ENCODE measurements at places on chromosomes 1 and 21. TPM values are rescaled to one million over a fixed set of nuclear protein-coding genes. Genes with fewer than 3 reads are reported as not detected.

DNA sequence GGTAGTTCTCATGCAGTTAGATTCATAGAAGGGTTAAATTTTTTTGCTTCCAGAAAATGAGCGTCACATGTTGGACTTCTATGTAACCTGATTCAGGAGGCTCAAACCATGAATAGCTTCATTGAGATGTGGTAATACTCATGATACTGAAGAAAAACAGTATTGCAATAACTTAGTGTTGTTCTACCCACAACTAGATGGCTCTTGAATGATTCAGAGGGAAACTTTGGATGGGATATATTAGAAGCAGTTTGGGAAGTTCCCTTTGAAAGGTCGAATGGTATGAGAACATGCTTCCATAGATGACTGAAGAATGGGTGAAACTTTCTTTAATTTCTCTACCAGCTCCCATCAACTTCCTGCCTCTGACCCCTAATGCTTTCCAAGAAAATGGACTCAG lies 211.7 kb upstream of the PTGFR start:
- DNase-seq = no peak

- no peak for DNase-seq
Measured at GRCh38 chr1:94309216-94309615, 71.8 kb upstream of the ARHGAP29 start.

The PGLYRP3 gene
- polyA plus RNA-seq = not detected

The CGN gene
- 1.9 TPM for polyA plus RNA-seq

The DMBX1 gene
- polyA plus RNA-seq = not detected

Data from muscle of leg (tissue), 16 donors.